ENCODE measurements at places on chromosomes 3 and 15. TPM values are rescaled to one million over a fixed set of nuclear protein-coding genes. Genes with fewer than 3 reads are reported as not detected.

The MAN2A2 gene
- 75.7 TPM for total RNA-seq

The MME gene
- total RNA-seq = not detected

The PARP15 gene
- total RNA-seq = not detected

The TP63 gene
- 4.9 TPM for total RNA-seq

The TTLL3 gene
- total RNA-seq = 9.5 TPM

The TYRO3 gene
- 26.0 TPM for total RNA-seq

The RLBP1 gene
- not detected for total RNA-seq

The DUSP7 gene
- total RNA-seq = 17.2 TPM

The GOLGA6A gene
- not detected for total RNA-seq

The PLA1A gene
- total RNA-seq = not detected

The ROPN1B gene
- total RNA-seq = not detected

The SLC2A2 gene
- total RNA-seq = not detected
